ENCODE measurements at places on chromosomes 4 and X. TPM values are rescaled to one million over a fixed set of nuclear protein-coding genes. Genes with fewer than 3 reads are reported as not detected.

DNA sequence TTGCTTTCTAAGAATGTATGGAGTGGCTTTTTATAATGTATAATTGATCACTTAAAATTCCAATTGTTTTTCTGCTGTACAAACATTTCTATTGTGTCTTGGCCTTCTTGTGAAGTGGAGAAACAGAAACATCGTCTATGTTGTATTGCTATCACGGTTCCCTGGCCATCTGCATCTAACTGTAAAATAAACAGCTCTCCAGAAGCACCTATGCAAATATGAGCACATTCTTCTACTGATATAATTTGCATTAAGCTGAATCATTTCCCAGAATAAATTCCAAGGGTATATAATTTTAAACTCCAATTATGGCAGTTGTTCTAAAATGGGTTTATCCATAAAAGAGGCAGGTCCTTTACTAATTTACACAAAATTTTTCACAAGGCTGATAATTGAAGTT is 261.6 kb upstream of the STS start:
- no peak for DNase-seq

DNA sequence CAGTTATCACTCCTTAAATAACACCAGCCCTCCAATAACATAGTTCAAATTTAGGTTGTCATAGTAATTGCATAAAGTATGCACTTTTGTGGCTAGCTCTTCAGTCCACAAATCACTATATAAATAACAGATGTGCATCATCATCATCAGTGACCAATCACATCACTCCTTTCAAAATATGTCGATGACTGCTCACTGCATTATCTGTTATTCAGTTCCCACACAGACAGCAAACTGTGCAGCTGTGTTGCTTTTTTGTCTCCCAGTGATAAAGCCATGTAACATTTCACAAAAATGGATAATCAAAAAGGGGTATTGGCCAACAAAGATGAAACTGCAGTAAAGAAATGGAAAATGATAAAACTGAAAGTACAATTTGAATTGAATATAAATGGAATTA is 205.4 kb downstream of the DCLK2 start:
- DNase-seq: peak; percentile 77

The RAB9B gene
- 5.5 TPM for total RNA-seq

DNA sequence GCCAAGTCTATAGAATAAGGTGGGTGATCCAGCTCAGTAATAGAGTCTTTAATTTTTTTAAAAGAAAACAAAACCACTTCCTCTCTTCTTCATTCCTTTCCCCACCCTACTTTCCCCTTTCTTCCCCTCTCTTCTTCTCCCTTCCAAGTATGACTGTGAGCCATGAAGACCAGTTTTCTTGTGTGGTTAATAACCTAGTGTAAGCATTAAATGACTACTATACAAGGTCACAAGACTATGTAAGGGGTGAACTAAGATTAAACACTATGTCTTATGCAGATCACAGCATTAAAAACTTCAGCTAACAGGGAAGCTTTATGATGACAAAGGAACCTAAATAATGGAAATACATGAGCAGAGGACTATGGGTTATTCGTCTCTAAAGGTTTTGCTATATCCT is 135.4 kb downstream of the GUCY2F start:
- DNase-seq: no peak

The FGFR3 gene
- 1.9 TPM for total RNA-seq

The PIGA gene
- total RNA-seq: 11.3 TPM
